ENCODE measurements at places on chromosomes 7 and 10.

DNA sequence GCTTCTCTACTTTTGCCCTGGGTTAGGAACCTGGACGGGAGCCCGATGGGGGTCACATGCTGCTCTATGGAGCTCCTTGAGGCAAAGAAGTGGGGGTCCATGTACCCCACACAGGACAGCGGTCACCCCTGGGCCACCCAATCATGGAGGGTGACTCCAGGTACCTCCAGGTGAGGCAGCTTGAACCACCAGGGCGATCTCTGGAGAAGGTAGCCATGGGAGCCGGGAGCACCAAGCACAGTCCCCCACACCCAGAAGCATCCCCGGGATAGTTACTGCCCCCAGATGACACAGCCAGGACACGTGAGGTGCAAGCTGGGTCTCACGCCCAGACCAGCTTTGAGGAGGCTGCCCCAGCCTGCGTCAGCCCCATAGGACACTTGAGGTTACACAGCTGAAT lies 58.4 kb downstream of the C10orf143 start:
- DNase-seq = no peak

GRCh38 chr7:147639751-147640150 lies 950.8 kb upstream of the C7orf33 start:
- no peak for DNase-seq

- DNase-seq = peak; percentile 21
These were observed 154.3 kb downstream of the ELAPOR2 start for GRCh38 chr7:86904949-86905834.

DNA sequence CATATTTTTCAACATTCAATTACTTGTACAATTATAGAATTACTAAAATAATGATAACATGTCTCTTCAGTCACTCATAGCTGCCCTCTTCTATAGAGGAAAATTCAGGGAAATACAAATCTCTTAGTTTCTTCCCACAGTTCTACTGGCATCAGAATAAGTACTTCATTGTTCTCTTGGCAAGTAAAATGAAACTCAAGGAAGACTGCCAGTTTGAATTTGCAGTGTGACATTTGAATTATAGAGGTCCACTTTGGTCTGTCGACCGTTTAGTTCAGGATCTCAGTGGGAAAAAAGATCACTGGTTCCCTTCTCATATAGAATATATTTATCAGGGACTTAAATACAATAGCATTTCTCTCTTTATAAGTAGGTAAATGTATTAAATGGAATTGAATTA lies 114.5 kb downstream of the PON1 start:
- no peak for DNase-seq

- no peak for DNase-seq
These were observed 37.0 kb upstream of the FOXL3 start for GRCh38 chr7:252981-253380.

DNA sequence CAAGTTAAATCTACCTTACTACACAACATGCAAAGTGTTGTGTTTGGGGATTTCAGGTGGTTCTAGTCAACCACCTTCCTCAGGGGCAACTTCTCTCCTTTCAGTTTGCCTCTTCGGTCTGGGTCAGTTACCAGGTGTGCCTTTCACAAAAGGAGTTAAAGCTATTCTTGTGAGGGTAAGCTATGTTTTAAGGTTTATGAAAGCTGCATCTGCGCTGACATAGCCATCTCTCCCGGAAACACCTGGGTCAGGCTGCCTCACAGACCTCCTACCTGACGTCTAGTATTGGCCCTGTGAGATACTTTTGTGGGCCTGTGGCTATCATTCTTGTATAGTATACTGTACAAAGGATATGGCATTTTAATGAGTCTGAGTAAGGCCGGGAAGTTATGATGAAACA lies 67.7 kb upstream of the ITGA8 start:
- DNase-seq = no peak

GRCh38 chr10:26093229-26093628 lies 123.3 kb upstream of the GAD2 start:
- DNase-seq = no peak

DNA sequence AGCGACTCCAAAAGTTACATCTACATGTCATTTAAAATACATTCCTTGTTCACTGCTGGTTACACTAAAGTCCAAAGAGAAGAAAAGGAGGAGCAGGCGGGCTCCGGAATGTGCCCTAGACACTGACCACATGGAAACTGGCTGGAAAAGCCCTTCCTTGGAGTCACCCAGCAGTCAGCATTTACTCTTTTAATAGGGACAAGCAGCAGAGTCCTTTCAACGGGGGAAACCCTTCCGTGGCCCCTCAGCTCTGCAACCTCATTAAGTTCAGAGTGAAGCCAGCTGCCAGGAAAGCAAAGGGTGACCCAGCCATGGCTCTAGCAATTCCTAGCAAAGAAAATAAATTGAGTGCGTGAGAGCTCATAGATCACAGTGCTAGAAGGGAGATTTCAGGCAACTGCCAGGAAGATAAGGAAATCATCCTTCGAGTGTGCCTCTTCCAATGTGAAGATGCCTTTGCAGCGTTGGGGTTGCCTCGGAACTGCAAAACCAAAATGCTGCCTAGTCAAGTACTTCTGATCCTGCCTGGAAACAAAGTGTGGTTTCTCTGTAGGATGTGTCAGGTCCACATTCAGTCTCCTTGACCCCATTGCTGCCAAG lies 101.6 kb downstream of the SORBS1 start:
- no peak for DNase-seq

DNA sequence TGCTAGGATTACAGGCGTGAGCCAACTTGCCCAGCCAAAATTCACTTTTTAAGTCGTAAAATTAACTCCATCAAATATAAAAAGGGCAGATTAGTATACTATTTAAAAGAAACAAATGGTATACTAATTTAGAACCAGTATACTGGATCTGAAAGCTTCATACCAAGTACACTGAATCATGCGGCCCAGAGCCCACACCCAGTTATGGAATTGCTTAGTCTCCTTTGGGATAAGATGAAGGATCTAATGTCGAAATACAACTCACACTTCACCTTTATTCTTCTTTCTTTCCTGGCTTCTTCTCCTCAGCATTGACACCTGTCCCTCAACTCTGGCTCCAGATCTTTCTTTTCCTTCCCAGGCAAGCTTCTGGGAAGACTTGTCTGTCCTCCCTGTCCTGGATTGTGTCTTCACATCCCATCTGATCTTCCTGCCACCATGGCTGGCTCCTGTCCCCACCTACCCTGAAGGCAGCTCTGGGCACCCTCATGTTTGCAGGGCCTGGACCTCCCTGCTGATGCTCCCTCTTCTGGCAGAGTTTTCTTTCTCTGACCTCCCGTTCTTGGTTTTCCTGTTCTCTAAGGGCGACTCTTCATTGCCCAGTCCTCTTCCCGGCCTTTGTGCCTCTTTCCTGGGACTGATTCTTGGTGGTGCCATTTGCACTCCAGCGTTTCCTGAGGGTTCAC lies 57.8 kb upstream of the CTBP2 start:
- DNase-seq = no peak

DNA sequence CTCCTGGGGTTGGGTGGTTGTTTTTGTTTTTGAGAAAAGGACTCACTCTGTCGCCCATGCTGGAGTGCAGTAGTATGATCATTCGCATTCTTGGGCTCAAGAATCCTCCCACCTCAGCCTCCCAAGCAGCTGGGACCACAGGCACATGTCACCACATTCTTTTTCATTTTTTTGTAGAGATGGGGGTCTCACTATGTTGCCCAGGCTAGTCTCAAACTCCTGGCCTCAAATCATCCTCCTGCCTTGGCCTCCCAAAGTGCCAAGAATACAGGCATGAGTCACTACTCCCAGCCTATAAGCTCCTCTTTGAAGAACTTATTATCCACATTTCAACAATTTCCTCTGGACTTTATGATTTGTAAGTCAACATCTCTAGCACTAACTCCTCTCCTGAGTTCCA lies 102.7 kb downstream of the KMT2C start:
- no peak for DNase-seq

DNA sequence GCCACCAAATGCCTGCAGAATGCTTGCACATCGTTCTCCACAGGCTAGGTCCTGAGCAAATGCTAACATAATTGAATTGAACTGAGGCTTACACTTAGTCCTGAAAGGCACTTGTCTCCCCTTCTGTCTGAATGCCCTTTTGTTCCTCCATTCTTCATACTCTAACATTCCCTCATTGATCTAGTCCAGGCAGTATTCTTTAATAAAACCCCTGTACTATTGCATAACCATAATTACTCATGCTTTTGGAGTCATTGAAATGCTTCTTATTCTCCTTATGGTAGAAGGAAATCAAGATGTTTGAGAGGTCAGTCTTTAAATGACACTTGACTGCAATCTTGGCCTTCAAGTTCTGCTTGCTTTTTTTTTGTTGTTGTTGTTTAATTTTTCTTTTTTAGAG lies 7.1 kb downstream of the PI4K2A start:
- no peak for DNase-seq

DNA sequence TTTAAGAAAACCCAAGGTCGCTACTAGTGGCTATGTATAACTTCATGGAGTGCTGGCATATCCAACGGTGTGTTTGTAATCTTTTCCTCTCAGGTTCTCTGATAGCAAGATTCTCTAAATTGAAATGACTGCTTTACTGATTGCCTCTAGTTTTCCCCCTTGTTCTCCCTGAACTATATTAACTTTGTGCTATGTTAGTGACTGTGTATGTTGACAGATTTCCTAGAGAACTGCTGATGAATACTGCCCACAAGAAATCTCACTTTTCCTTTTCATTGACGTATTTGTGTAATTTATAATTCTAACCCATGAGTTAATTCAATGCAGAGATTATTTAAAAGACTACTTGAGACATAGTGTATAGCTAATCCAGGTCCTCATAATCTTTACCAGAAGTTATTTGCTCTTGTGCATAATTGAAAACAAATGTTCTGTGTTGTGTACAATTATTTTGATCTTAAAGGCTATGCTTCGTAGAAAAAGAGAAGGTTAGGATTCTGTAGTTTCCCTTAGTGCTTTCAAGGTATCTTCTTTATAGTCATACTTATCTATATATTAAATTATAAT lies 70.6 kb upstream of the GLCCI1 start:
- DNase-seq = no peak

Data from HEK293T (cell line).